Stimulated activated CD8-positive, alpha-beta memory T cell treated with anti-CD3 and anti-CD28 coated beads, Interleukin-7, amount 100 ng/mL, for 1 hour (primary cell): ENCODE measurements at places on chromosomes 16 and 17.

GRCh38 chr17:42459801-42460281 is 1.2 kb downstream of the ATP6V0A1 start:
- no peak for DNase-seq

GRCh38 chr17:75270966-75271232 is at the start of gene MIF4GD:
TSS of gene MIF4GD (minus strand) at chr17:75271231. CDS start at chr17:75270195, 1,036 bp downstream.
- no peak for DNase-seq

DNA sequence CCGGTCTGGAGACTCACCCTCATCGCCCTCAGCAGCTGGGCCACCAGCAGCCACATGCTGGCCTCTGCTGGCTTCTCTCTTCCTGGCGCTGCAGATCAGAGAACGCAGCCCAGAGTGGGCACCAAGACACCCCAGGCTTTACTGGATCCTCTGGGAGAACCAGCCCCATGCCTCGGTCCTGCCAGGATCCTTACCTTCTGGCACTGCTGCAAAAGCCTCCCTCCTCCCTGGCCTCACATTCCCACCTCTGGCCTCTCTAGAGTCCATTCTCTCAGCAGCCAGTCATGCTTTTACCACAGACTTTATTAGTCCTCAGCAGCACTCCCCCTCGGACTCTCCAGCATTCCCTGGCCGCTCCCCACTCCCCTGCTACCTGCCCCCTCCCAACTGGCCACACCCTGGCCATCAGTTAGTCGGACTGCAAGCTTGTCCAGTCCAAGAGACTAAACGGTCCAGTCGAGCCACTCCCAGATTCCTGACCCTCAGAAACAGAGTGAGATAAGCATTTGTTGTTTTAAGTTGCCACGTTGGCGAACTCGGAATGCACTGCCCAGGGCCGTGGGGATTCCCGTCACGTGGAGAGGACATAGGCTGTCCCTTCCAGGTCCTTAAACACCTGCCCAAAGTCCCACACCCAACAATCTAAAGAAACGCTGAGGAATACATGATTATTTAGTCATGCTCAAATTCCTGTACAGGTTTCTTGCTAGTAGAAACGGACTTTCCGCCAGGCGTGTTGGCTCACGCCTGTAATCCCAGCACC is 5.9 kb upstream of the SPG7 start:
- no peak for DNase-seq

GRCh38 chr16:65235339-65236177 is 113.7 kb upstream of the CDH11 start:
- no peak for DNase-seq

GRCh38 chr16:5722116-5722619 is 624.6 kb upstream of the EEF2KMT start:
- DNase-seq = no peak

DNA sequence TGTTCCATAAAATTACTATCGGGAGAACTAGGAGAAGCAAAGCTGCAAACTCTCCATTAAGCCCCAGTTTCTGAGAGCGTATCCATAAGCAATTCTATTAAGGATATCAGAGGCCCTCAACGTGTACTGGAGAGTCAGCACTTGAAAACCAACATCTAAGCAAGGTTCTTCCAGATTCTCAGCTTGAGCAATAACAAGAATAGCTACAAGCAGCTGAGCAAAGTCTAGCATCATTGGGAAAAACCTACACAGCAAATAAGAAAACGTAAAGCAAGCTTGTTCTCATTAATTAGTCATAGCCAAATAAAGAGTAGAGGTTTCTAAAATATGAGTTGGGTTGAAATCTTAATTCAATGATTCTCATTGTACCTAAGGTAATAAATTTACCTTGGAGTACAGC is 26.9 kb upstream of the COX10 start:
- no peak for DNase-seq

DNA sequence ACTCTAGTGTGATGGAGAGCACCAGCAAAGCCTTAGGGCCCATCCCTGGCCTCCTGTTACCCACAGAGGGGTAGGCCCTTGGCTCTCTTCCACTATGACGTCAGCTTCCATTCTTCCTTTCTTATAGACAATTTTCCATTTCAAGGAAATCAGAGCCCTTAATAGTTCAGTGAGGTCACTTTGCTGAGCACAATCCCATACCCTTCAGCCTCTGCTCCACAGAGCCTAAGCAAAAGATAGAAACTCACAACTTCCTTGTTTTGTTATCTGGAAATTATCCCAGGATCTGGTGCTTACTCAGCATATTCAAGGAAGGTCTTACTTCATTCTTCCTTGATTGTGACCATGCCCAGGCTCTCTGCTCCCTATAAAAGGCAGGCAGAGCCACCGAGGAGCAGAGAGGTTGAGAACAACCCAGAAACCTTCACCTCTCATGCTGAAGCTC is at the start of gene CCL8:
CCL8 (plus strand) TSS at position 397 of the 445 bp plus-strand sequence. CDS start 67 bp downstream, outside the sequence.
- DNase-seq = no peak

- no peak for DNase-seq
Observed at GRCh38 chr16:89118361-89119165, 24.9 kb downstream of the ACSF3 start.

- DNase-seq = no peak
Observed at GRCh38 chr16:49127103-49127502, 154.5 kb downstream of the CBLN1 start.

- no peak for DNase-seq
Observed at GRCh38 chr17:8693328-8693727, 51.3 kb downstream of the CCDC42 start.

DNA sequence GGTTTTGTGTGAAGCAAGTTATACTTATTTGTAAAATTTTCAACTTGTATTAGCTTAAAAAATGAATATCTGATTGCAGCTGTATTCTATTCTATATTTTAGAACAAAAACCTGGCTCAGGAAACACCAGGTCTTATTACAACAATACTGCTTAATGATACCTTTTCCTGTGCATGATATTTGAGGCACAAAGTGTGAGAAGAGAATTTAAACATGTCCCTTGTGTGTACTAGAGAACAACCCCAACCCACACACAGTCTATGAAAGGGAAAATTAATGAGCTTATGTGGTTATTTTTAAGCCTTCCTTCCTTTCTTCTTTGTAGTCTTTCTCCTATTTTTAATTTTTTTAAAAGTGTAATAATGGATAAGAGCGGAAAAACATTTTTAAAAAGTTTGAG is 122.6 kb upstream of the MON1B start:
- DNase-seq = no peak

DNA sequence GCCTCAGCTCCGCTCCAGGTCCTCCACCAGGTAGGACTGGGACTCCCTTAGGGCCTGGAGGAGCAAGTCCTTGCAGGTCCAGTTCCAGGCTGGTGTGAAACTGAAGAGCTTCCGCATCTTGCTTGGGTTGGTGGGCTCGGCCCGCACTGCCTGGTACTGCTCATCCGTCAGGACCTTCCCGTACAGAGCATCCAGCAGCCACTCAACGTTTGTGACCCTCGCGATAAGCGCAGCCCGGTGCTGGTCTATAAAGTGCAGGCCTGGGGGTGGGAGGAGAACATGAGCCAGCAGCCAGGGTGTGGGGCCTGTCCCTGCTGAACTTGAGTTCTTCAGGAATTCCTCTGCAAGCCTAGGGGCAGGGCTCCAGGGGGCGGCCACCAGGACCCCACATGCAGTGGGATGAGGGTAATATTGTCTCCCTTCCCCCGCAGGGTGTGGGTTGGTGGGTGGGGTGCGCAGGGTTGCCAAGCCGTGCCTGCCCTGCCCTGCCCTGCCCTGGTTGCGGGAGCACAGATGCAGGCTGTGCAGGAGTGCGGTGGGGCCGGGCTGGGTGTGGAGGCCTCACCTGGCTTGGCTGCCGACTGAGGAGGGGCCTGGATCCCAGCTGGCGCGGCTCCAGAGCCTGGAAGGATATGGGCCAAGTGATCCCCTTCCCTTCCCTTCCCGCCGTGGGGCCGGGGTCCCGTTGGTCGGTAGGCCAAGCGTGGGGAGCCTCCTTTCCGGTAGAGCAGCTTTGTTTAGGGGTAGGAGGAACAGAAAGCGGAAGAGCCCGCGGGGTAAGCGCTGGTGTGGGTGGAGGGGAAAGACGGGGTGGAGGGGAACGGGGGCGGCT is 762 bp downstream of the PYCARD start:
- DNase-seq = no peak

DNA sequence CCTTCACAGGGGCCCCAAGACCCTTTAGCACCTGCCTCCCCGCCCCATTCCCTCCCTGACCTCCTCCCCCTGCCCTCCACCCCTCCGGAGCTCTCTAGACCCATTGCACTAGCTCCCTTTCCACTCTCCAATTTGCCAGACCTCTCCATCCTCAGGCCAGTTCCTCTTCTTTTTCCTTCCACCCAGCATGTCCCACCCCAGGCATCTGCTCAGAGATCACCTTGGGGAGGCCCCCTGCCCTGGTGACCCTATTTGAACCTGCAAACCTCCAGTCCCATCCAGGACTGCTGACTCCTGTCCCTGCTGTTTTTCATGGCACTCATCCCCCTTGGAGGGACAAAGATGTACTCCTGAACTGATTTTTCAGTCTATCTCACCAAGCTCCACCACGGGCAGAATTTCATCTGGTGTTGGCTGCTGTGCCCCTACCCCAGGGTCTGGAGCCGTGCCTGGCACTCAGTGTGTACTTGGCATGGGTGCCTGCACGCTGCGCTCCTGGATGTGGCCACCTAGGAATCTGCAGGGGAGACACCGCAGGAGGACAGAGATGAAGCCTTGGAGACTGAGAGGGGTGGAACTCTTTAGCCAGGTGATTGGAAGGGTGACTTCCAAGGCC is 85.6 kb upstream of the CACNG5 start:
- DNase-seq = no peak

GRCh38 chr16:78425891-78426510 is 326.5 kb downstream of the WWOX start:
- DNase-seq = no peak

- DNase-seq = no peak
Observed at GRCh38 chr16:18811925-18812324, 10.6 kb upstream of the ARL6IP1 start.

DNA sequence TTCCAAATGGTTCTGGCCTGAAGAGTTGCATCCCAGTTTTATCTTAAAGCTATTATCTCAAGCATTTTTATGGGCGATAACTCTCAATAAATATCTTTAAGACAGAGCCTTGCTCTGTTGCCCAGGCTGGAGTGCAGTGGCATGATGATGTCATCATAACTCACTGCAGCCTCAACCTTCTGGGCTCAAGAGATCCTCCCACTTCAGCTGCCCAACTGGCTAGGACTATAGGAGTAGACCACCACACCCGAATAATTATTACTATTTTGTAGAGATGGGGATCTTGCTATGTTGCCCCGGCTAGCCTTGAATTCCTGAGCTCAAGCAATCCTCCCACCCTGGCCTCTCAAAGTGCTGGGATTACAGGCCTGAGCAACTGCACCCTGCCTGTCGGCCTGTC is 26.1 kb upstream of the CYTH1 start:
- DNase-seq = no peak

DNA sequence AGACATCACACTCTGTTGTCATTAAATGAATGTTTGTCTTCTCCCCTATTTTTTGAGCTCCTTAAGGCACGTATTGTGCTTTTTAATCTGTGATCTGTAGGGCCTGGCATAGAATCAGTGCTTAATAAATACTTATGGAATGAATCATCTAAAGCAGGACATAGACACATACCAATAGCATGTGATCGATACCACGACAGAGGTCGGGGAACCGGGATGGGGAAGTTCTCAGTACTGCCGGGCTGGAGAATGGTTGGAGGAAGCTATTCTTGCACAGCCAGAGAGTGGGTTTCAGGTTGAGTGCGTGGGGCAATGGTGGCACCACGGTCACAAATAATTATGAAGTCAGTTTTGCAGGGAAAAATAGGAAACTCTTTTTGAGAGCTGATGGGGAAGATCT is 26.8 kb downstream of the NLRP1 start:
- no peak for DNase-seq

DNA sequence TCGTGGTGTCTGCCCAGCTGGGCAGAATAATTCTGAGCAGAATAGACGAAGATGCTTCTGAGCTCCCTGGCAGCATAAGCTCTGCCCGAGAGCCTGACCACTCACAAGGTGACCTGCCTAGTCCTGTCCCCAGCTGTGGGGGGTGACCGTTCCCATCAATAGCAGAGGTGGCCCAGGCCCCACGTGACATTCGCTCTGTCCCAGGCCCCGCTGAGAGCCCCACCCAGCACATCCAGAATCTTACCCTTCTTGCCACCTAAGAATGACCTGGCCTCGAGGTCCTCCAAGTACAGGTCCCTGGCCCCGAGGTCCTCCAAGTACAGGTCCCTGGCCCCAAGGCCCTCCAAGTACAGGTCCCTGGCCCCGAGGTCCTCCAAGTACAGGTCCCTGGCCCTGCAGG is 695 bp upstream of the TMEM204 start:
- no peak for DNase-seq

- DNase-seq = no peak
Observed at GRCh38 chr16:55116165-55116920, 185.7 kb downstream of the IRX5 start.

DNA sequence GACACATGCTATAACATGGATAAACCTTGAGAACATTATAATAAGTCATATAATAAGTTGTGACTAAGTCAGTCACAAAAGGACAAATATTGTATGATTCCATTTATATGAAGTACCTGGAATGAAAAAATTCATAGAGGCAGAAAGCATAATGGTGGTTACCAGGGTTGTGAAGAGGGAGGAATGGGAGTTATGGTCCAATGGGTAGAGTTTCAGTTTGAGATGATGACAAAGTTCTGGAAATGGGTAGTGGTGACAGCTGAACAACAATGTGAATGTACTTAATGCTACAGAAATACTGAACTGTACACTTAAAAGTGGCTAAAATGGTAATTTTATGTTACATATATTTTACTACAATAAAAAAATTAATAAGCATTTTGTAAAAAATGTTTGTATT is 49.7 kb downstream of the MYO1D start:
- no peak for DNase-seq

- DNase-seq = no peak
Observed at GRCh38 chr16:27066668-27067537, at the start of gene C16orf82. TSS of gene C16orf82 (plus strand) at chr16:27066927.

- no peak for DNase-seq
Observed at GRCh38 chr16:87207509-87207908, 109.7 kb downstream of the C16orf95 start.

- no peak for DNase-seq
Observed at GRCh38 chr17:33049781-33050414, 58.3 kb downstream of the SPACA3 start.

DNA sequence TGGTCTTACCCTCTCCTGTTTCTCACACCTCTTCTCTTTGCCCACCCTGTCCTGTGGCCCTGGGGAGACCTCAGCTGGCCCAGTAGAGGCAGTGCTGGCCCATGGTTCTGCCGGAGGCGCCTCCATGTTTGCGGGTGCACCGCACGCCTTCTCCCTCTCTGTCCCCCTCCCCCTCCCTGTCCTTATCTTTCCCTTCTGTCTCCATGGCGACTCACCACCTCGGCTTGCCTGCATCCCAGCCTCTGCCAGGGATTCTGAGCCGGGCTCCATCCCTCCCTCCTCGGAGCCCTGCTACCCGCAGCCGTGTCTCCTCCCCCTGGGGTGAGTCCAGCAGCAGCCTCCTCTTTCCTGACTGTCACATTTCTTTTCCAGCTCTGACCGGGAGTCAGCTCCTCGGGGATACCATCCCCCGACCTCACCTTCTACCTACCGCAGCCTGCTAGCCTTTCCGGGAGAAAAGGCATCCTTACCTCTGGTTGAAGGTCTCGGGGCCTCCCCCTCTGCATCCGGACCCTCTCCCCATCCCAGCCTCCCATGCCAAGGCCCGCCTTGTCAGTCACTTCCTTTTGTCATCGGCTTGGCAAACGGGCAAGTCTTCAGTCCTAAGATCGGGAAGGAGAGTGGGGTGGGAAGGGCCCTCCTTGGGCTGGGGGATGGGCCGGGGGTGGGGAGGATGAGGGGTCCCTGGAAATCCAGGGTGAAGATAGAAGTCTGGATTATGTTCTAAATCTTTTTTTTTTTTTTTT is at the start of gene RNF112:
RNF112 (plus strand) TSS at position 358 of the 746 bp plus-strand sequence; CDS start at position 535, 177 bp downstream.
- DNase-seq = no peak
